ENCODE measurements at places on chromosomes 12 and 14. TPM values are rescaled to one million over a fixed set of nuclear protein-coding genes. Genes with fewer than 3 reads are reported as not detected.

Gene STAC3
- 0.32 TPM for total RNA-seq

Gene TDRD9
- total RNA-seq: 1.3 TPM

Gene NANOG
- not detected for total RNA-seq

Gene MORN3
- 0.97 TPM for total RNA-seq

Gene RASSF9
- total RNA-seq: 1.2 TPM

Gene CLEC6A
- total RNA-seq: not detected

Gene KCNMB4
- total RNA-seq: 3.9 TPM

Gene PITPNM2
- 3.6 TPM for total RNA-seq
